Naive B cell (primary cell): ENCODE measurements at places on chromosomes 3 and 15. TPM values are rescaled to one million over a fixed set of nuclear protein-coding genes. Genes with fewer than 3 reads are reported as not detected.

Gene PIERCE2
- polyA plus RNA-seq = 3.1 TPM

GRCh38 chr15:101310508-101310907 lies 15.5 kb upstream of the SNRPA1 start:
- H3K4me3 ChIP-seq = no peak overlapping the region
- no peaks in the 10 kb centered on the region for H3K4me1 ChIP-seq
- no peaks in the 10 kb centered on the region for H3K36me3 ChIP-seq

- H3K36me3 ChIP-seq = no peaks in the 10 kb centered on the region
- no peaks in the 10 kb centered on the region for H3K4me1 ChIP-seq
- no peaks in the 10 kb centered on the region for H3K27me3 ChIP-seq
- no peak for DNase-seq
These were observed 54.8 kb upstream of the VGLL4 start for GRCh38 chr3:11698326-11699082.

DNA sequence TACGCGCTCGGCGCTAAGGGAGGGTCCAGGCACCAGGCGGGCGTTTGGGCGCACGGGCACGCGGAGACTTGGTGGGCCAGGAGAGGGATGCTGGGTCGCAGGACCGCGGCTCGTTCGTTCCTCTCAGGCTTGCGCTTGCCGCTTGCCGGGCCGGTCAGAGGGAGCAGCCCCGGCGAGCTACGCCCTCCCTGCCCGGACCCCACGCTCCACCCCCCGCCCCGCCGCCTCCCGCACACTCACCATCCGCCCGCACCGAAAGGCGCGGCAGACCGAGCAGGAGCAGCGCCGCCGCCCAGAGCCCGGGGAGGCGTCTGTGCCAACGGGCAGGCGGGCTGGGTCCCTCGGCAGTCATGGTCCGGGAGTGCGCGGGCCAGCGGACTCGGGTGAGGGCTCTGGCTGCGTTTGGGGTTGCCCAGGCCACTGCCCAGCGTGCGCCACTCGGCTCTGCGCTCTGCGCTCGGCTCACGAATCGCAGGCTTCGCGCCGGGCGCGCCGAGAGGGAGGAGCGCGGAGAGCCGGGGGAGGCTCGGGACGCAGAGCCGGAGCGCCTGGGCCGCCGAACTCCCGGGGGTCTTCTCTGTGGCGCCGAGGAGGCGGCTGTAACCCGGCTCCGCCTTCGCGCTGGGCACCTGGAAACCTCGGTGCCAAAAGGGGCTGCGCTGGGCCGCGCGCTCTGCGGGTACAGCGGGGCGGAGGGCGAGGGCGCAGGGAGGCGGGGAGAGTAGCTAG lies at the start of gene SUSD5:
TSS of gene SUSD5 (minus strand) at position 365 of the 729 bp plus-strand sequence. CDS start at position 352, 13 bp downstream.
- H3K4me3 ChIP-seq = peak within 1 kb of the TSS; percentile 7
- peaks cover 51% of the 10 kb centered on the region for H3K27me3 ChIP-seq
- no peak within 1 kb of the TSS for H3K27ac ChIP-seq
- H3K36me3 ChIP-seq = no peaks in the 10 kb centered on the region

DNA sequence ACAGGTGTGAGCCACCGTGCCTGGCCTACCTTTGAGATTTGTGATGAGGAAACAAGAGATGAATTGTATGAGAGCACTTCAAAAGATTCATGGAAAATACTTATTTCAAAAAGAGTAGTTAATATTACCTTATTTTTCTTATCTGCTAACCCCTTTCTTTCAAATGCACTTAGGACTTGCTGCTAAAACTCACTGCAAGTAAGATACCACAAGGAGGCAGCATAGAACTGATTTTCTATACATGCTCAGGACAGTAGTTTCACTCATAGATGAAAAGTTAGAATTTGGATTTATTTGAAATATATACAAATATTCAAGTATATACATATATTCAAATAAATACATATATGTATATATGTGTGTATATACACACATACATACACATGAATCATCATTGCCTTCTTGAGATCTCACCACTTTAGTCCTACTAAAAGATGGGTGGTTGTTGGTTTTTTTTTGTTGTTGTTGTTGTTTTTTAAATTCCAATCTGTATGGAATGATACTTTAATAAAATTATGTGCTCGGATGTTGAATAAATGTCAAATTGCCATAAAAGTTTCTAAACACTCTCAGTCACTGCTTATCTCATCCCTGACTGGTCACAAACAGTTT lies 2.4 kb downstream of the CCNDBP1 start:
- H3K27me3 ChIP-seq = no peaks in the 10 kb centered on the region
- peak overlapping the region; percentile 79 for H3K27ac ChIP-seq
- H3K4me3 ChIP-seq = peak overlapping the region; percentile 62
- DNase-seq = peak; percentile 26
- peaks cover 44% of the 10 kb centered on the region for H3K4me1 ChIP-seq

- H3K4me3 ChIP-seq = no peak overlapping the region
- peaks cover 10% of the 10 kb centered on the region for H3K27me3 ChIP-seq
- no peaks in the 10 kb centered on the region for H3K36me3 ChIP-seq
- no peak overlapping the region for H3K27ac ChIP-seq
- DNase-seq = no peak
These were observed 139.9 kb upstream of the KCNMB2 start for GRCh38 chr3:178396318-178396717.

DNA sequence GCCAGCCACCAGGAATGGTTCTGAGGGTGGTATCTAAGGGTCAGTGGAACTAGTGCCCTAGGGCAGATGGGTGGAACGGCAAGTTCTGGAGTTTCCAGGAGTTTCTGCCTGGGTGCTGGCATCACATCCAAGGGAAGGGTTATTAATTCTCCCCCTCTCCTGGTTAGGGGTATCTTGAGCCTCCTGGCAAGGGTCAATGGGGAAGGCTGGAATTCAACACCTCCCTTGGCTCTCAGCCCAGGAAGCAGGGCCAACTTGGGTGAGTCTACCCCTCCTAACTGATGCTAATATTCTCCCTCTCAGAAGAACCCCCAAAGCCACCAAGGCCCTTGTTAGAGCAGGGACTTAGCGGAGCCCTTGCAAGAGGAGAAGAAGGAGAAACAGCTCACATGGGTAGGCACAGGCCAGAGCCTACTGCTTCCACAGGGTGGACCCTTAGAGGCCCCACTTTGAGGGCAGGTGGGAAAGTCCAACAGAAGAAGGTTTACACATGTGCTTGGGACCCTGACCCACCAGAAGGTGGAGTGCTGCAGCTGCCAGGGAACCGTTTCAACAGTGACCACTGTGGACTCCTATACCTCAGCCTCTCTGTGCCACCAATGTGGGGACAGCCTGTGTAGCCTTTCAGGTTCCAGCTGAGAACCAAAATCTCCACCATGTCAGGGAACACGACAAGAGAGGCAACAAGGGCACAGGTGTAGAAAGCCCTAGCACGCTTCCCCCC lies 3.3 kb downstream of the TMEM115 start:
- peak overlapping the region; percentile 87 for H3K4me3 ChIP-seq
- DNase-seq = no peak
- H3K27ac ChIP-seq = peak overlapping the region; percentile 75
- peaks cover 53% of the 10 kb centered on the region for H3K4me1 ChIP-seq
- H3K27me3 ChIP-seq = no peaks in the 10 kb centered on the region
- peaks cover 7% of the 10 kb centered on the region for H3K36me3 ChIP-seq

- no peaks in the 10 kb centered on the region for H3K4me1 ChIP-seq
- no peaks in the 10 kb centered on the region for H3K36me3 ChIP-seq
- H3K4me3 ChIP-seq = no peak overlapping the region
- H3K27me3 ChIP-seq = no peaks in the 10 kb centered on the region
- DNase-seq = no peak
- no peak overlapping the region for H3K27ac ChIP-seq
These were observed 142.0 kb upstream of the PDZRN3 start for GRCh38 chr3:73766599-73767381.

Gene ZNF662
- not detected for polyA plus RNA-seq

Gene CFAP92
- not detected for polyA plus RNA-seq

GRCh38 chr3:150384296-150385212 lies 23.5 kb upstream of the TSC22D2 start:
- H3K36me3 ChIP-seq = no peaks in the 10 kb centered on the region
- peak overlapping the region; percentile 93 for H3K4me3 ChIP-seq
- H3K27ac ChIP-seq = peak overlapping the region; percentile 99
- peak; percentile 81 for DNase-seq
- no peaks in the 10 kb centered on the region for H3K27me3 ChIP-seq

GRCh38 chr3:120182613-120183511 lies 88.6 kb upstream of the GSK3B start:
- H3K4me3 ChIP-seq = no peak overlapping the region
- peaks cover 5% of the 10 kb centered on the region for H3K27me3 ChIP-seq
- DNase-seq = no peak
- no peaks in the 10 kb centered on the region for H3K36me3 ChIP-seq

GRCh38 chr15:49135911-49136310 lies 19.5 kb downstream of the COPS2 start:
- H3K4me1 ChIP-seq = no peaks in the 10 kb centered on the region
- DNase-seq = no peak
- no peaks in the 10 kb centered on the region for H3K27me3 ChIP-seq
- peaks cover 20% of the 10 kb centered on the region for H3K36me3 ChIP-seq
- H3K4me3 ChIP-seq = no peak overlapping the region

- no peaks in the 10 kb centered on the region for H3K27me3 ChIP-seq
- no peaks in the 10 kb centered on the region for H3K4me1 ChIP-seq
- no peak overlapping the region for H3K4me3 ChIP-seq
- no peak for DNase-seq
- H3K27ac ChIP-seq = no peak overlapping the region
These were observed 257.2 kb upstream of the NECTIN3 start for GRCh38 chr3:110814170-110815007.

GRCh38 chr3:47976135-47976732 lies 40.0 kb downstream of the MAP4 start:
- no peaks in the 10 kb centered on the region for H3K36me3 ChIP-seq
- no peaks in the 10 kb centered on the region for H3K27me3 ChIP-seq
- peak overlapping the region; percentile 58 for H3K27ac ChIP-seq
- DNase-seq = peak; percentile 42

GRCh38 chr3:13273604-13274105 lies 146.5 kb downstream of the NUP210 start:
- DNase-seq = no peak
- peaks cover 7% of the 10 kb centered on the region for H3K27me3 ChIP-seq
- no peak overlapping the region for H3K27ac ChIP-seq

GRCh38 chr3:11284011-11284410 lies 11.8 kb downstream of the ATG7 start:
- peaks cover 21% of the 10 kb centered on the region for H3K4me1 ChIP-seq
- DNase-seq = no peak
- H3K36me3 ChIP-seq = peaks cover 8% of the 10 kb centered on the region
- peak overlapping the region; percentile 38 for H3K27ac ChIP-seq

Gene PRC1
- 8.9 TPM for polyA plus RNA-seq

Gene ZNF660
- 3.6 TPM for polyA plus RNA-seq

Gene CFAP100
- polyA plus RNA-seq = not detected

Gene SKOR1
- polyA plus RNA-seq = not detected

GRCh38 chr3:155805204-155805801 lies 775 bp downstream of the C3orf33 start:
- H3K4me1 ChIP-seq = peaks cover 3% of the 10 kb centered on the region
- no peak overlapping the region for H3K27ac ChIP-seq

GRCh38 chr3:51777985-51778384 lies 1.1 kb downstream of the IQCF6 start:
- H3K36me3 ChIP-seq = no peaks in the 10 kb centered on the region
- no peak overlapping the region for H3K4me3 ChIP-seq
- DNase-seq = no peak
- H3K4me1 ChIP-seq = no peaks in the 10 kb centered on the region
- peaks cover 32% of the 10 kb centered on the region for H3K27me3 ChIP-seq

Gene ALDH1A3
- polyA plus RNA-seq = not detected

DNA sequence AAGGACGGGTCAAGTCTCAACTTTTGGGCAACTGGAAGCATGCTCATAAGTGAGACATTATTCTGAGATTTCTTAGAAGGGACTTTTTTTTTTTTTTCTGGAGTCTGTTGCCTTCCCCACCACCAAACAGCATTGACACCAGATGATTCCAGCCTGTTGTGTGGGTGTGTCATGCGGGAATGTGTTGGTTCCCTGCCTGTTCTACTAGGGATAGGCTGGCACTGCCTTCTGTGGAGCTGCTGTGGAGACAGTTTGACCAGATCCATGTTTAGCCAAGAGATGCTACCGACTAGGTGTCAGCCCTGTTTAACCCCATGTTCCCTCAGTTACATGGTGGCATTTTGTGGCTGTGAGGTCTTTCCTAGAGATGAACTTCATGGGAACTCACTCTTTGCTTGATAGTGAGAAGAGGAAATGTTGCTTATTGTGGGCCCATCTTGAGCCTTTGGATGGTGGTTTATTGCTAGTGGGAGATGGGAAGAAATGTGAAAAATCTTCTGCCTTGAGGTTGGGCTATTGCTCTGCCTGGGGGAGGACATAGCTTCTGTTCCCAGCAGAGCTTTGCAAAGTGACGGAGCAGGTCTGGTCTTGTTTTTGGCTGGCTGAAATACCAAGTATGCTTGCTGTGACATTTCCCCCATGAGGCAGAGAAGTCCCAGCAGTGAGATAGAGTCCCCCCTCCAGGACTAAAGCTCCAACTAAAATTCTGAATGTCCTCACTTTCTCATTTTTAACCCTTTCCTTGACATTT lies 31.3 kb downstream of the TRAK1 start:
- H3K27ac ChIP-seq = no peak overlapping the region
- peak overlapping the region; percentile 49 for H3K4me3 ChIP-seq
- no peaks in the 10 kb centered on the region for H3K27me3 ChIP-seq
- H3K4me1 ChIP-seq = peaks cover 74% of the 10 kb centered on the region
- H3K36me3 ChIP-seq = peaks cover 12% of the 10 kb centered on the region

DNA sequence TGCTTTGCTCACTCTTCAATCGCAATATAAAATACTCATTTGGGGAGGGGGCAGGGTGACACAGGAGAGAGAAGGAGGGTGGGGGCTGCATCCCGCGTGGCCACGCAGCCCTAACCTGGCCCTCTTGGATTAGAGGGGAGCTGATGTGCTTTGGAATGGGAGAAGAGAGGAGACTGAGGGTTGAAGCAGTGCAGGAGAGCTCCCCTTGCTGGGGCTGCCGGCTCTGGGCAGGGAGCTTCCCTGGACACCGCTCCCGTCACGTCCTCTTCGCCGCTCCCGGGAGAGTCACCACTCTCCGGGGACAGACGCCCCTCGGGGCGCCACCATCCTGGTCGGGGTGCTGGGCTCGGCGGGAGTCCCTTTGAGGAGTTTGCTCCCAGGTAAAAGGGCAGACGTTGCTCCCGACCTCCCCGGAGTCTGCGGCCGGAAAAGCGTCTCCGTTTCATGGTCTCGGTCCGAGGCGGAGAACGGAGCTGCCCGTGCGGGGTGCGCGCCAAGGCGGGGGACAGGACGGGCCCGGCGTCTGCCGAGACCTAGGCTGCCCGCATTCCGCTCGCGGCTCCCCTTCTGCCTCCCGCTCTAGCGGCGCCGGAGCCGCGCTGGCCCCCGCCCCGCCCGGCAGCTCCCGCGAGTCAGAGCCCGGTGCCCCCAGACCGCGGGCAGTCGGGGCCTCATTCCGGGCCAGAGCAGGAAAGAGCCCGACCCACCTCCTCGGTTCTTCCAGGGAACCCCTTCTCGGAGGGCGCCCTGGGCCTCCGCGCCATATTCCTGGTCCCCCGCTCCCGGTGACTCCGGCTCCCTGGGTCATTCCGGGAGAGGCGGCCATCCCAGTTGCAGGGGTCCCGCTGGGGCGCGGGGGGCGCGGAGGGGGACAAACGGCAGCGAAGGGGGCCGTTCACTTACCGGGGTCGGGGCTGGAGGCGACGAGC lies 603 bp downstream of the SLC7A14 start:
- H3K27ac ChIP-seq = no peak overlapping the region
- no peak for DNase-seq
- H3K36me3 ChIP-seq = peaks cover 4% of the 10 kb centered on the region
- H3K4me1 ChIP-seq = peaks cover 3% of the 10 kb centered on the region
- H3K27me3 ChIP-seq = peaks cover 63% of the 10 kb centered on the region
